Fibroblast of skin of right biceps (primary cell): ENCODE measurements at places on chromosomes 3 and 15.

- peak; percentile 0 for DNase-seq
These were observed 60.2 kb downstream of the GRM7 start for GRCh38 chr3:6921066-6921465.

DNA sequence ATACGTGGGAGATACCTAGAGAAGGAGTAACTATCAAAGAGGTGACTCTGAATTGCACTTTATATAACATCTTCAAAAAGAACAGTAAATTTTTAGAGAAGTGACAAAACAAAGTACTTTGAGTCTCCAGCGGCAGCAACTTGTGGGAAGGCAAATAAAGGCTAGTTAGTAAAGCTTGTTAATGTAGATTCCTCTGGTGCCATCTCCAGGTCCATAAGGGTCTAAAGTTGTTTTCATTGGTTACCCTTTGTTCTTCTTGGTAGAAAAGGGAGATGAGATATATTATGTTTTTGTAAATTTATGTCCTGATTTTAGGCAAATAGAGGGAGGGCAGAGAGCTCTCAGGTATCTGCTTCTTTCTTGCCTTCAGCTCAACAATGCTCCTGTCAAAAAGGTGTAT, 161.6 kb downstream of the MYRIP start:
- no peak for DNase-seq

DNA sequence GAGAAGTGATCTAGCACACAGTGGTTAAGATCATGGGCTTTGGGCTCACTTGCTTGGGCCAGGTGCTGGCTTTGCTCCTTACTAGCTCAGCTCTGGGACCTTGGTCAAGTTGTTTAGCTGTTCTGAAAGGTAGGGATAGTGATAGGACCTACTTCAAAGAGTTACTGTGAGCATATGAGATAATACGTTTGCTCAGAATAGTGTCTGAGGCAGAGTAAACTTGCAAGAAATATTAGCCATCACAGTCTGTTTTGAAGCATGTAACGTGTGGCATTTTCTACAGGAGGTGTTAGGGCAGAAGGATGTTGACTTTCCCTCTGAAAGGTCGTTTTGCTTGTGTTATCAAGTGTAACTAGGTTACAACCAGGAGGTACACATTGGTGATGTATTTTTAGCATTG, 34.5 kb upstream of the NFKBIZ start:
- DNase-seq: no peak

DNA sequence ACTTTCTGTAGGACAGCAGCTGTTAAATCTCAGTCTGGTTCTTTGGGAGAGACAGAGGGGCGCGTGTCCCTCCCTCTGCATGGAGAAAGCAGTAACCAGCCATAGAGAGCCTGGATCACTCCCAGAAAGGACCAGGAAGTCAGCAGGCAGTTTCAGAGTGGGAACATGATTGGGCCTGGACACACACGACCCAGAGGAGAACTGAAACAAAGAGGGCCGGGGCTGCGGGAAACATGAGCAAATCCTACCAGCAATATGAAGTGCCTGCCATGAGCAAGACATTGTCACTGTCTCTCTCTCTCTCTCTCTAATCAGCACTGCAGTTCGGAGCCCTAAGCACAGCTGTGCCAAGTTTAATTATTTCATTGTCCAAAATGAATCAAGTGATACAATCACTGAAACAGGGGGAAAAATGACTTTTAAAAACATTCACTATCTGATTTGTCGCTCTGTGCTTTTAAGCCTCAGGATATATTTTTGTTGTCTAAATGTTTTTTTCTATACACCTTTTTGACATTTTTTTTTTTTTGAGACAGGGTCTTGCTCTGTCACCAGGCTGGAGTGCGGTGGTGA, 17.6 kb downstream of the MUC13 start:
- no peak for DNase-seq

- DNase-seq: no peak
These were observed 59.0 kb upstream of the SMAD3 start for GRCh38 chr15:67006083-67007065.

GRCh38 chr3:119945291-119945690, 149.0 kb downstream of the GSK3B start:
- DNase-seq: no peak
